ACHN (cell line): ENCODE measurements at places on chromosomes 1 and 21.

DNA sequence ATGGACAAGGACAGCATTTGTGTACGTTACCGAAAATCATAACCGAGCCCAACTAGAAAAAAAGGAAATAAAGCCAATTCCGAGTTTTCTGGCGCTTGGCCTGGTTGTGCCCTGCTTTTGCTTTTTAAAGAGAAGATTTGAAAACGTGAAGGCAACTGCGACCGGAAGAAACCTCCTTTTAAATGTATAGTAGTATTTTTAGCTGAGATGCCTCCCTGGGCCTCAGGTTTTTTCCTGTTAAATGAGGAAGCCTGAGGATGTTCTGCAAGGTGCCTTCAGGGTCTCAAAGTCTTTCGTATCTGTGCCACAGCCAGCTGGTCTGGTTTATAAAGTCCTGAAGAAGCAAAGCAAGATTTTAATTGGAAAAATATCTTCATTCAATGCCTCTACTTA, 371 bp upstream of the ODF2L start:
- no peak for DNase-seq

DNA sequence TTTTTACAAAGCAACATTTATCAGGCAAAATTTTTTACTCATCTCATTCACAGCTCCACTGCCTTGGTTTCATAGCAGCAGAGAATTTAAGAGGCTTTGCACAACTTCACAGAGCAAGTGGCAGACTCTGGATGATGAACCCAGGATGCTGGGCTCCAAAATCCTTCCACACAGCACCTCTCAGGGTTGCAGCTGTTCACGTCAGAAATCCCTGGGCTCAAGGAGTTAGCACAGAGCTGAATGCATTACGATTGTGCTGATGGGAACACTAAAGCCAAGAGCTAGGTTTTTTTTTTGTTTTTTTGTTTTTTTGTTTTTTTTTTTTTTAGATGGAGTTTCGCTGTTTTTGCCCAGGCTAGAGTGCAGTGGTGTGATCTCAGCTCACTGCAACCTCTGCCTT, 2.4 kb upstream of the HTR6 start:
- DNase-seq: no peak

GRCh38 chr1:24300971-24301784, 18.0 kb upstream of the GRHL3 start:
- no peak for DNase-seq

GRCh38 chr1:245290836-245291235, 136.1 kb downstream of the KIF26B start:
- no peak for DNase-seq

- DNase-seq: no peak
These were observed 65.5 kb upstream of the RGS7 start for GRCh38 chr1:241422470-241422869.

- no peak for DNase-seq
These were observed 121.4 kb downstream of the LEPR start for GRCh38 chr1:65541865-65542264.

DNA sequence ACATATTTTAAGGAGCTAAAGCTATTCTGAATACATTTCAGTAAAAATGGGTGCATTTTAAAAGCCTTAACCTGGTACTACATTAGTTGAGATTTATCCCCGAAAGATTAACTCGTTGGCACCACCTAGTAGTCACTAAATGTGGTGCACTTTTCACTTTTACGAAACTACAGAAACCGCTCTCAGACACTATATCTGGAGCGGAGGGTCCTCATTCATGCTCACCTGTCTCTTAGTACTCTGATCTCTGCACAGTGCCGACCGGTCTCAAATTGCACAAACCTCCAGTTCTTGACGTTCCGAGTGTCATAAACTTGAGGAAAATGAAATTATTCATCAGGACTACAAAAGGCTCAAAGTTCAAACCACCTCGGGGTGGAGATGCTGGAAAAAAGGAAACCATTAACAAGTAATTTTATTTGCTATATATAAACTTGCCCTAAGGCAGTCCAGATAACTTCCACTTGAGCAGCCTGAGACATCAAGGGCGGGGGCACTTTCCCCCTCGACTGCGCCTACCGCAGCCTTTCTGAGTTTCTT, 722 bp downstream of the LZIC start:
- DNase-seq: peak; percentile 66

- no peak for DNase-seq
These were observed 156.2 kb downstream of the ZBTB18 start for GRCh38 chr1:244207042-244207934.

DNA sequence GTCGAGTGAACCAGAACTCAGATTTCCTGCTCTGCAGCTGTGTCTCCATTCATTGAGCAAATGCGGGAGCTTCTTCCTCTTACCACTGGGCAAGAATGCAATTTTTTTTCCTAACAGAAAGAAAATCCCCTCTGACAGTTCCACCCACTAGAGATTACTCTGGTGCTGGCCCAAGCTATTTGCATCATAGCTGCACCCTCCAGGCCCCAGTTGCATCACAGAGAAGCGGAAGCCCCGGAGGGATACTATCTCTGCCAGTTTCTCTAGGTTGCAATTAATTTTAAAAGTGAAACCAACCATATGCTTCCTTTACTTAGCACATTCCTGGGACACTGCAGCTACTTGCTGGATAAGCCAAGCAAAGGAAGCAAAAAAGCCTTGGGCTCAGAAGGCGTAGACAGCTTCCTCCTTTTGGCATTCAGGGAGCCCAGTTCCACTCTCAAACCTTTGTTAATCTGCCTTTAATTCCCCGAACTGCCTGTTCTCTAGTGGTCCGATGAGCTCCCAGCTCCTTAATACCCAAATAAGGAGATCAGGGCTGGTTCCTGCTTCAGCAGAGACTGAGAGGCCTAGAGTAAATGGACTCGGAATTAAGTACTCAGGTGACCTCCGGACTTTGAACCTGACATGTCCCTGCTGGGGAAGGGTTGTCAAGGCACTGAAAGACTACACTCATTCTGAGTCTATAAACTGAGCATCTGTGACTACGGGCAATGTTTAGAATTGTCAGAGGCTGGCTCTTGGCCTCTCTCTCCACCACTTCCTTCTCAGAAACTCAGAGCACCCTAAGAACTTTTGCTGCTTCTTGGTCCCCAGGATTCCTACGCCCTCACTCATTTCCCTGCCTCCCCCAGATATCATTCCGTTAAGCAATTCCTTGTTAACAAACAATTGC, 72.5 kb upstream of the TNFSF18 start:
- DNase-seq: peak; percentile 35

- no peak for DNase-seq
These were observed 29.9 kb downstream of the PIK3C2B start for GRCh38 chr1:204464701-204465100.

- no peak for DNase-seq
These were observed 28.6 kb upstream of the MTR start for GRCh38 chr1:236766506-236766905.

- DNase-seq: no peak
These were observed 259.1 kb downstream of the CACNA1E start for GRCh38 chr1:181742426-181742825.

GRCh38 chr1:160880216-160880615, 4.8 kb downstream of the ITLN1 start:
- no peak for DNase-seq

DNA sequence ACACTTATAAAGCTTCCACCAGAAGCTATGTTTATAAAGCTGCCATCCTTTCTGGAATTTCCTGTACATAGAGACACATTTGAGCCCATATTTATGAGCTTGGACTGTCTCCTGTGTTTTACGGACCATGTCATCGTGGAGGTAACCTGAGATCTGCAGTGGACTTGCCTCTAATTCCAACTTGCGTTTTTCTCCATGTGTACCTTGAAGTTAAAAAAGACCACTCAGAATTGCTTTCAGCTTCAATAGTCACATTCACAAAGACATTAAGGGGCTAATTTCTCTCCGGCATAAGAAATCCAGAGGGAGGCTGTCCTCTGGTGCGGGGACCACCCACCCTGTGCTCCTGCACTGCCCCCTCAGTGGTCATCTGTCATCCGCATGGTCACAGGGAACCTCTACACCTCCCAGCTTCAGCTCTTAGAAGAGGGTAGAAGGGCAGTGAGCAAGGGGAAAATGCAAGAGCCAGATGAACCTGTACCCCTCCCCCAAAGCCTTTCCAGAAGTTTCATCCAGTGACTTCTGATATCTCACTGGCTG, 521.4 kb upstream of the CAMK1G start:
- no peak for DNase-seq

- DNase-seq: peak; percentile 88
These were observed 3.1 kb upstream of the P3R3URF start for GRCh38 chr1:46179138-46180081.
